Foreskin keratinocyte (primary cell): ENCODE measurements at places on chromosomes 4 and X. TPM values are rescaled to one million over a fixed set of nuclear protein-coding genes. Genes with fewer than 3 reads are reported as not detected.

TLR2 gene
- total RNA-seq: 3.5 and 4.4 TPM in 2 replicates

DNA sequence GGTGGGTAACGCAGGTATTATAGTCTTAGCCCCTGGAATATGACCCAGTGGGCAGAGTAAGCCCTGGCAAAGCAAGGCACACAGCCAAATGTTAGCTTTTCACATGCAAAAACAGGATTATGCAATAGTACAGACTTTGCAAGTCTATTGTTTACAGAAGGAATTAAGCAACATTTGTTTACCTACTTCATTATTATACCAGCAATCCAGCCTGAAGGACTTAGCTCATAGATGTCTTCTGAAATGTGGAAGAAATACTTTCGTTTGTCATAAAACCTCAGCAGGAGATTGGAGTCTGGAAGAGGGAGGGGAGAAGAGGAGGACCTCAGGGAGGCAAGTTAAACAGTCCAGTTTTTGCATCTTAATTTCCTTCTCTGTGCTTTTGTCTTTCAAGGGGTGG, 226.7 kb upstream of the CENPE start:
- DNase-seq: peak; percentile 24

- no peak for DNase-seq
Observed at GRCh38 chrX:115410731-115411428, 121.4 kb downstream of the LUZP4 start.

DNA sequence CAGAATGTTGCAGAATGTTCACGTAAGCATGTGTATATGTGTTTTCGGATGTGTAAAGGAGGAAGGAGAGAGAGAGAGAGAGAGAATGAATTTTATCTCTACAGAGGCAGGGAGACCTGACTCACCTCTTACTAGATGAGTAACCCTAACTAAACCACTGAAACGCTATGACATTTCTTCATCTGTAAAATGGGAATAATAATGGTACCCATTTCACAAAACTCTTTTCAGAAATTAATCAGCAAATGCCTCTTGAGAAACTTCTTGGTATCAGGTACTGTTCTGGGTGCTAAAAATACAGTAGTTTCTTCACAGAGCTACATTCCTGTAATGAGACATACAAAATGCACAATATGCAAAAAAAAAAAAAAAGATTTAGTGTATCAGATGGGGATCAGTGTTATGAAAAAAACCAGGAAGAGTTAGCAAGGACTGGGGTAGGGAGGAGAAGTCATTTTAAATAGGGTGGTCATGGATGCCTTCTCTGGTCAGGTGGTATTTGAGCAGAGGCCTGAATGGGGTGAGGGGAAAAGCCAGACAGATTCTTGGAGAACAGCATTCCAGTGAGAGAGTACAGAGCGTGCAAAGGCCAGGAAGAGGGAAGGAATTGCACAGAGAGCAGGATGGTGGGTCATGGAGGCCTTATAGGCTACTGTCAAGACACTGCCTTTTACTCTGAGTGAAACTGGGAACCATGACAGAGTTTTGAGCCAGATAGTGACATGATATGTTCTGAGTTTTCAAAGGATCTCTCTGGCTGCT, 84.9 kb upstream of the SPANXB1 start:
- DNase-seq: no peak

GRCh38 chr4:80092847-80093246, 19.8 kb upstream of the ANTXR2 start:
- DNase-seq: no peak
